ENCODE measurements at places on chromosomes 2 and 18. TPM values are rescaled to one million over a fixed set of nuclear protein-coding genes. Genes with fewer than 3 reads are reported as not detected.

DNA sequence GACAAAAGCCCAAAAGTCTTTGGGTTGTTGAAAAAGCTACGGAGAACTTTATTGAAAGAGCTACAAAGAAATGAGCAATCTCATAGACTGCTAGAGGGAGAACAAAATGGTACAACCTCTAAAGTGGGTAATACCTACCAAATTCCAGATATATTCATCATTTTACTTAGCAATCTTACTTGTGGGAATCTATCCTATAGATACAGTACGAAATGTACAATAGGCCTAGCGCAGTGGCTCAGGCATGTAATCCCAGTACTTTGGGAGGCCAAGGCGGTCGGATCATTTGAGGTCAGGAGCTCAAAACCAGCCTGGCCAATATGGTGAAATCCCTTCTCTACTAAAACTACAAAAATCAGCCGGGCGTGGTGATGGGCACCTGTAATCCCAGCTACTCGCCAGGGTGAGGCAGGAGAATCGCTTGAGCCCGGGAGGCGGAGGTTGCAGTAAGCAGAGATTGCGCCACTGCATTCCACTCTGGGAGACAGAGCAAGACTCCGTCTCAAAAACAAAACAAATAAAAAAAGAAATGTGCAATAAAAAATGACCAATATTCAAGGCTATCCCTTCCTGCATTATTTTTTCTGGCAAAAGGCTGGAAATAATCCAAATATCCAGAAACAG, 10.1 kb downstream of the EXOC6B start:
- H3K4me1 ChIP-seq = no peaks in the 10 kb centered on the region
- no peaks in the 10 kb centered on the region for H3K36me3 ChIP-seq
- DNase-seq = no peak
- no peak overlapping the region for H3K4me3 ChIP-seq
- H3K27me3 ChIP-seq = no peaks in the 10 kb centered on the region

GRCh38 chr2:171788316-171788993, 101.2 kb downstream of the DYNC1I2 start:
- H3K27me3 ChIP-seq = no peaks in the 10 kb centered on the region
- no peak overlapping the region for H3K27ac ChIP-seq
- no peak for DNase-seq
- no peak overlapping the region for H3K4me3 ChIP-seq
- H3K36me3 ChIP-seq = peaks cover 34% of the 10 kb centered on the region

DNA sequence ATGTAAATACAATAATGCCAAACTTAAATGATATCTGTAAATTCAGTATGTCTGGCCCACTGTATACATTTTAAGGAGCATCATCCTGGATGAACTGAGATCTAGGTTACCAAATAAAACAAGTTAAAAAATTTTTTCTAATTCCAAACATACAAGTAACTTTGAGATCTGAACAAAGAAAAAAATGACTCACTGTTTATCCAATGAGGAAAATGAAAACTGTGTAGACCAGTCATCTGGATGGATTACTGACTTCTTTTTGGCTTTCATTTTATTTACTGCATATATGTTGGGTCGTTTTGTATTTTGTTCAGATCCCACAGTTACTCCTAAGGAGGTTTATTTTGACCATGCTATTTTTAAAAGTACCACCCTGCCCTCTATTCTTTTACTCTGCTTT, 189.8 kb downstream of the RBM43 start:
- H3K36me3 ChIP-seq = no peaks in the 10 kb centered on the region
- H3K4me1 ChIP-seq = no peaks in the 10 kb centered on the region
- no peak for DNase-seq
- no peak overlapping the region for H3K27ac ChIP-seq

- H3K4me3 ChIP-seq = no peak overlapping the region
- H3K36me3 ChIP-seq = no peaks in the 10 kb centered on the region
- no peak for DNase-seq
- no peaks in the 10 kb centered on the region for H3K4me1 ChIP-seq
- no peaks in the 10 kb centered on the region for H3K27me3 ChIP-seq
Observed at GRCh38 chr2:42424033-42424432, 63.0 kb upstream of the COX7A2L start.

- H3K27me3 ChIP-seq = no peaks in the 10 kb centered on the region
- no peak overlapping the region for H3K27ac ChIP-seq
- no peaks in the 10 kb centered on the region for H3K36me3 ChIP-seq
- no peaks in the 10 kb centered on the region for H3K4me1 ChIP-seq
- no peak for DNase-seq
- H3K4me3 ChIP-seq = no peak overlapping the region
Observed at GRCh38 chr2:112923237-112923966, 12.4 kb downstream of the IL37 start.

GRCh38 chr2:171316755-171317337, 116.9 kb downstream of the METTL8 start:
- no peaks in the 10 kb centered on the region for H3K36me3 ChIP-seq
- no peaks in the 10 kb centered on the region for H3K27me3 ChIP-seq
- no peak overlapping the region for H3K4me3 ChIP-seq
- H3K27ac ChIP-seq = no peak overlapping the region
- DNase-seq = no peak

- peaks cover 24% of the 10 kb centered on the region for H3K36me3 ChIP-seq
- H3K27ac ChIP-seq = no peak overlapping the region
- H3K27me3 ChIP-seq = no peaks in the 10 kb centered on the region
- no peaks in the 10 kb centered on the region for H3K4me1 ChIP-seq
Observed at GRCh38 chr18:24168496-24168895, 29.6 kb downstream of the CABYR start.

DNA sequence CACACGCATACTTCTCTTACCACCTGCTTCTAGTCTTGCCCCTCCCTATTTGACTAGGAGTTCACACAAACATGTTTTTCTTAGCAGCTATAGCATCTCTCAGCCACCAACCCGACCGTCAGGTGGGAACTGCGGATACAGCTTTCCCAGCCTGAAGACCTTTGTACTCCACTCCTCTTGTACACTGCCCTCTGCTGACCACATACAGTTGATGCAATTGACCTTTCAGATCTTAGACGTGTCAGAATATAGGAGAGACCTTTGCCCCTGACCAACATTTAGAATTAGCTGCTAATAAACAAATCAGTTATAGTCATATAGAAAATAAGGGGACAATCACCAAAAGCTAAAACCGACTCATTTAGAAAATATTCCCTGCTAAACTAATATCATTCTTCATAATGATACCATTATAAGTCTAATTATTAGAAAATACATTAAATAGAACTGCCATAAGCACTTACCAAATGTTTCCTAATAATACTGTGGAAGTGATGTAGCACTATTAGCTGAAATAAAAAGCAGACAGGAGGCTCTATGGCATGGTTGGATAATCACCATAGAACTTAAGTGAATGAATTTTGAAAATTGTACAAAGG, 208.4 kb downstream of the RAD51AP2 start:
- H3K4me1 ChIP-seq = no peaks in the 10 kb centered on the region
- H3K36me3 ChIP-seq = no peaks in the 10 kb centered on the region
- H3K27me3 ChIP-seq = no peaks in the 10 kb centered on the region
- no peak overlapping the region for H3K27ac ChIP-seq
- DNase-seq = peak; percentile 41

The FSHR gene
- not detected for total RNA-seq

The RBMS1 gene
- total RNA-seq = 59.7 TPM

The DSG1 gene
- total RNA-seq = not detected

Data from thyroid gland (tissue), 4 donors.